ENCODE measurements at places on chromosomes 4 and X. TPM values are rescaled to one million over a fixed set of nuclear protein-coding genes. Genes with fewer than 3 reads are reported as not detected.

- no peaks in the 10 kb centered on the region for H3K27me3 ChIP-seq
- no peak overlapping the region for H3K4me3 ChIP-seq
- no peaks in the 10 kb centered on the region for H3K36me3 ChIP-seq
- no peaks in the 10 kb centered on the region for H3K4me1 ChIP-seq
- no peak overlapping the region for H3K27ac ChIP-seq
Observed at GRCh38 chr4:80646061-80646460, 310.5 kb downstream of the CFAP299 start.

DNA sequence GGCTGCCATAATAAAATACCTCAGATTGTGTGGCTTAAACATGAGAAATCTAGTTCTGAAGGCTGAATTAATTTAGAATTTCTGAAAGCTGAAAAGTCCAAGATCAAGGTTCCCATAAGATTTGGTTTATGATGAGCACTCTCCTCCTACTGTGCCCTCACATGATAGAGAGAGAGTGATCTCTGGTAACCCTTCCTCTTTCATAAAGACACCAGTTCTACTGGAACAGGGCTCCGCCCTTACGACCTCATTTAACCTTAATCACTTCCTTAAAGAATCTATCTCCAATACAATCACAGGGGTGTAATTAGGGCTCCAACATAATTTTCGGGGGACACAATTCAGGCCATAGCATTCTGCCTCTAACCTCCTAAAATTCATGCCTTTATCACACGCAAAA lies 194.0 kb upstream of the MAB21L2 start:
- no peak overlapping the region for H3K27ac ChIP-seq
- H3K4me3 ChIP-seq: no peak overlapping the region
- no peaks in the 10 kb centered on the region for H3K36me3 ChIP-seq
- no peak for DNase-seq
- H3K27me3 ChIP-seq: no peaks in the 10 kb centered on the region

GRCh38 chr4:170325599-170325998 lies 235.8 kb upstream of the AADAT start:
- no peak overlapping the region for H3K4me3 ChIP-seq
- H3K4me1 ChIP-seq: no peaks in the 10 kb centered on the region
- DNase-seq: no peak
- no peaks in the 10 kb centered on the region for H3K36me3 ChIP-seq

- DNase-seq: no peak
- H3K4me1 ChIP-seq: no peaks in the 10 kb centered on the region
- no peak overlapping the region for H3K4me3 ChIP-seq
- no peaks in the 10 kb centered on the region for H3K36me3 ChIP-seq
- H3K27me3 ChIP-seq: no peaks in the 10 kb centered on the region
Observed at GRCh38 chrX:118480172-118480571, 15.4 kb upstream of the DOCK11 start.

Gene ADH6
- total RNA-seq: not detected

DNA sequence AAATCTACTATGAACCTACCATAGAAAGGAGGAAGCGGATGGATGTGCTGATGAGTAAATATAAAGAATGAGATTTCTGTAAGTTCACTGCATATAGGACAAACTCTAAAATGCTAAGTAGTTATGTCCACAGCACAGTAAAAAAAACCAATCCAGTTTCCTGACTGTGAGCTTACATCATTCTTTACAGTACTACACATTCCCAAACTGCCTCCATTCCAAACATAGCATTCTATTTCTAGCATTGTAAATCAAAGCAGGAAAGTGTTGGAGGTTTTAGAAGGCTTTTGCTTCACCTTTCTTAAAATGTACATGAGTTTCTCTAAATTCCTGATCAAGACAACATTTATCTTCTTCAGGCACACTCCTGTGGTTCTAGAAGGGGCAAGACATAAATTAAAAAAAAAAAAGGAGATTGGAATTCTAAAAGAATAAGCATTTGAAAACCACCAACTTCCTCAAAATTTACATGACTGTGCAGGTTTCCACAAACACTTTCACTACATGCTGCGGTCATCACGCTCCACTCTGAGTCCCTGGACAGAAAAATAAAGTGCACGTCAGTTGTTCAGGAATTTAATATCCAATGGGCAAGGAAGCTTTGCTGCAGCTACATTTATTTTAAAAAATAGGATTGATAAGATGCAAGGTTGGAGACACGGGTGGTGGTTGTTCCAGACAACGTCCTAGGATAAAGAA lies 297.6 kb upstream of the STS start:
- H3K27ac ChIP-seq: no peak overlapping the region
- H3K36me3 ChIP-seq: no peaks in the 10 kb centered on the region
- H3K4me3 ChIP-seq: no peak overlapping the region
- DNase-seq: peak; percentile 1
- no peaks in the 10 kb centered on the region for H3K27me3 ChIP-seq
- no peaks in the 10 kb centered on the region for H3K4me1 ChIP-seq

Gene DIAPH2
- 7.5 TPM for total RNA-seq

DNA sequence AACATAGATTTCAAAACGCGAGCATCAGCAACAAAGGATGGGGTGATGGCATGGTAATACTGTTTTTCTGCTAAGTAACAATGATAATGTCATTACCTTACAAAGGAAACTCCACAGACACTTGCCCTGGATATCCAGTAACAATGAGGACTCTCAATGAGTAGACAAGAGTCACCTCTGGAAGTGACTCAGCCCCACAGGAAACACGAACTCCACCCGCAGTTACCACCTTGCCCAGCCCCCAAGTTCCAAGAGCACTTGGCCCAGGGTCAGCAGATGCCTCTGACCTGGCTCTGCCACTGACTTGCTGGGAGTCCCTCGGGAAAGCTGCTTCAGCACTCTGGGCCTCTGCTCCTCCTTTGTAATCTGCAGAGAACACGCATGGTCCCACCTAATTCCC lies 110.3 kb upstream of the MAP3K15 start:
- H3K4me1 ChIP-seq: peaks cover 31% of the 10 kb centered on the region
- H3K27ac ChIP-seq: peak overlapping the region; percentile 60
- H3K36me3 ChIP-seq: no peaks in the 10 kb centered on the region
- no peak overlapping the region for H3K4me3 ChIP-seq

DNA sequence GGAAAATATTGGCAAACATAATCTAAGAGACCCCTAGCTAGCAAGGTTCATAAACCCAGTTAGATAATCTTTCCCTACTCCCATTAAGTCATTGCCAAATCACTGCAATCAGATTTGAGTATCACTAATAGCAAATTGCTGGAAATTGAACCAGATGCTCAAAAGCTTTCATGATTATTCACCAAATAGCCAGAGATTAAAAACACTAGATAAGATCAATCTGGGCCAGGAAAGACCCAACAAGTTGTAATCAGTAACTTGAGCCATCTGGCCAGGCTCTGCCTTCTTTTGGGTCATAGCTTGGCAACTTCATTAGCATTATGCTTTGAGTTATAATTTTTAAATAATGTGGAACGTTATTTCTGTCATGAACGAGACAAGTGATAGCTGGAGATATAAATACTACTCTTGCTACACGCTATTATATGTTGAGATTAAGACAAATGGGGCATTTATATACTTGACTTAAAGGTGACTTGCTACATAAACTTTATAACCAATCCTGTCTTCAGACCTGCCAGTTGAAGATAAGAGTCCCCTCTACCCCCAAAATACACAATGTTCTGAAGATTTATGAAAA lies 196.6 kb upstream of the EDNRA start:
- H3K27me3 ChIP-seq: no peaks in the 10 kb centered on the region
- H3K27ac ChIP-seq: no peak overlapping the region
- no peak overlapping the region for H3K4me3 ChIP-seq
- no peaks in the 10 kb centered on the region for H3K4me1 ChIP-seq

DNA sequence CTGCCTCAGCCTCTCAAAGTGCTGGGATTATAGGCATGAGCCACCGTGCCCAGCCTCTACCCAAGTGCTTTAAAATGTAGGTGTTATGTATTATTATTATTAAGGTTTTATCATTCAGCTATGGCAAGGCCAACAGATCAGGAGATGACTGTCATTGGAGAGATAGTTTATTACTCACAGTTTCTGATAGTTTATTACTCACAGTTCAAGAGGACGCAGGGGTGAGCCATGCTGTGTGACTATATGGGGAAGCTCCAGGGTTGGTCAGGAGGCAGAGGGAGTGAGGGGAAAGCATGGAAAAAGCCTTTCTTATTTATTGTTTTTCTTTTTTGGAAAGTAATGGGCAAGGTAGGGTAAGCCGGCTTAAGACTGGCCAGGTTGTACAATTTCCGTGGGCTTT lies 25.4 kb upstream of the ARSD start:
- no peaks in the 10 kb centered on the region for H3K27me3 ChIP-seq
- H3K27ac ChIP-seq: no peak overlapping the region
- no peaks in the 10 kb centered on the region for H3K4me1 ChIP-seq
- no peak overlapping the region for H3K4me3 ChIP-seq

- H3K27me3 ChIP-seq: no peaks in the 10 kb centered on the region
- H3K4me3 ChIP-seq: no peak overlapping the region
- H3K27ac ChIP-seq: no peak overlapping the region
- DNase-seq: no peak
- H3K36me3 ChIP-seq: no peaks in the 10 kb centered on the region
Observed at GRCh38 chr4:159434871-159435241, 332.0 kb downstream of the RAPGEF2 start.

Gene SPANXN2
- not detected for total RNA-seq

Gene NUDT10
- total RNA-seq: not detected

DNA sequence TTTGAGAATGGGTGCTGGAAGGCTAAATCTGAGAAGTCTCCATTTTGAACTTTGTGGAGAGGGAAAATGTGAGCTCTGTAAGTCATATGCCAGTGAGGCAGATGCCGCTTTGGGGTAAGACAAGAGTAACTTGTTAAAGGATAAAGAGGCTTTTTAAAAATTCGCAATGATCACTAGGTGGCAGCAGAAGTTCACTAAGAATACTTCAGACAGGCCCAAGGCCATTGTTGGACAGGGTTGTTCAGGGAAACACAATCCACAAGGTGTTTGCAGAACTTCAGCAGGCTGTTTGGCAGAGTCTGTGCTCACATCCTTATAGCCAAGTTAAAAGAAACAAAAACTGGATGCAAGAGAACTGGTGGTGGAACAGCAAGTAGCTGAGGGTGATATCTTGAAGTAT lies 13.7 kb upstream of the PIGA start:
- DNase-seq: peak; percentile 70
- H3K4me3 ChIP-seq: no peak overlapping the region
- no peaks in the 10 kb centered on the region for H3K36me3 ChIP-seq
- no peak overlapping the region for H3K27ac ChIP-seq

GRCh38 chr4:38605753-38606586 lies 58.0 kb upstream of the KLF3 start:
- H3K27ac ChIP-seq: no peak overlapping the region
- no peak for DNase-seq
- no peaks in the 10 kb centered on the region for H3K36me3 ChIP-seq
- no peaks in the 10 kb centered on the region for H3K27me3 ChIP-seq
- H3K4me1 ChIP-seq: 0 out of 2 replicates have a peak, but pooled peaks cover 2% of the 10 kb centered on the region

DNA sequence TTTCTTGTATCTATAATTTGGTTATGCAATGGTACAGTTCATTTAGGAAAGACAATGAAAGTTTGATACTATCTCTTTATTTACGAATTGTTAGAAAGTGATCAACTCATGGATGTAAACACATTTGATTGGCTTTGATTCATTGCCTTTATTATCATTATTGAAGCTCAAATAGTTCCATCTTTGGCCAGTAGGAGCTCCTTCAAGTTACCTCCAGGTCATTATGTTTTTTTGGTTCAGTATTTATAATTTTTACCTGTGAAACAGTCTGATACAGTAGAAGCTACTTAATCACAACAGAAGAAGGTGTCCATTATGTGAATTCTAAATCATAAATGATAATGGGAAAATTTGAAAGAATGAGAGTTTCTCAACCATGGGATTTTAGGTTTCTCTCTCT lies 12.4 kb downstream of the NPY5R start:
- H3K27me3 ChIP-seq: no peaks in the 10 kb centered on the region
- no peak overlapping the region for H3K4me3 ChIP-seq
- no peak overlapping the region for H3K27ac ChIP-seq
- no peak for DNase-seq
- no peaks in the 10 kb centered on the region for H3K4me1 ChIP-seq
- H3K36me3 ChIP-seq: no peaks in the 10 kb centered on the region

Gene CCSER1
- total RNA-seq: not detected

Gene CNOT6L
- 11.1 TPM for total RNA-seq
